Activated naive CD8-positive, alpha-beta T cell treated with anti-CD3 and anti-CD28 coated beads for 36 hours (primary cell): ENCODE measurements at places on chromosomes 4 and X. TPM values are rescaled to one million over a fixed set of nuclear protein-coding genes. Genes with fewer than 3 reads are reported as not detected.

- DNase-seq: no peak
- H3K4me1 ChIP-seq: no peaks in the 10 kb centered on the region
- H3K4me3 ChIP-seq: no peak overlapping the region
- H3K36me3 ChIP-seq: no peaks in the 10 kb centered on the region
Observed at GRCh38 chr4:138269175-138269574, 27.0 kb upstream of the SLC7A11 start.

GRCh38 chr4:23991444-23991843 lies 101.6 kb upstream of the PPARGC1A start:
- H3K27ac ChIP-seq: no peak overlapping the region
- H3K36me3 ChIP-seq: no peaks in the 10 kb centered on the region
- no peaks in the 10 kb centered on the region for H3K27me3 ChIP-seq

Gene CSN2
- total RNA-seq: not detected

Gene HSD17B11
- total RNA-seq: 18.7 TPM

DNA sequence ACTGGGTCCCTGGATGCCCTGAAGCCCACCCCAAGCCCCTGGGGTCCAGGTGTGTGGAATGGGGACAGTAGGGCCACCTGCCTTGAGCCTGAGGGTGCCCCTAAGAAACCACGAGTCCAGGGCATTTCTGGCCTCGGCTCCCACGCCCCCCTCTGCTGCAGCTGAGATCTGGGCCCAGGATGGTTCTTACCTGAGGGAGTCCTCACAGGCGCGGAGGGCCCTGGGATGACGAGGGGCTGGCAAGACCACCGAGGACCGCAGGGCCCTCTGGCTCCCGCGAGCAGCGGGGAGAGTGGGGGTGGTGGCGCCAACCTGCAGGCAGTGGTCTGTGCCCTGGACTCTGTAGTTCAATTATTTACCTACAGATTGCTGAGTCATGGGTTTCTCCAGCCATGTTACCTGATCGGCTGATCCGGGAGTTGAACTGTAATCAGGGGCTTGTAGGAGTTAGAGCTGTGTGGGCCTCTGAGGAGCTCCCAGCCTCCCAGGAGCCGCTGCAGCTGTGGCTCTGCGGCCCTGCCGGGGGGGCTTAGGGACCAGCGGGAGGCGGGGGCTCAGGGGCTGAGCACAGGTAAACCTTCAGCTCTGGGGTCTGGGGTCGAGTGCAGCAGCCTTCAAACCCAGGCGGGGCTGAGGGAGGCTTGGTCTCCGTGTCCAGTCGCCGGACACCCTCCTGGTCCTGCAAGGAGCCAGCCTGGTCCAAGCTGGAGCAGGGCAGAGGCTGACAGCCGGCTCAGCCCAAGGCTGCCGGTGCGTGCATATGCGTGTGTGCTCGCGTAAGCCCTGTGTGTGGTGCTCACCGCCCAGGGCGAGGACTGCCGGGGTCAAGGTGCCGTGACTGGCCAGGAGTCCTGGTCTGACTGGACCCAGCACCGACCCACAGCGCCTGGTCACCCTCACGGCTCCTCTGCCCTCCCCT lies at the start of gene SLC26A1:
SLC26A1 (minus strand) TSS at position 294 of the 919 bp plus-strand sequence. CDS start 1,701 bp downstream, outside the sequence.
- no peak within 1 kb of the TSS for H3K4me3 ChIP-seq
- peaks cover 11% of the 10 kb centered on the region for H3K27me3 ChIP-seq
- H3K4me1 ChIP-seq: peaks cover under 1% of the 10 kb centered on the region
- H3K36me3 ChIP-seq: no peaks in the 10 kb centered on the region
- no peak within 1 kb of the TSS for H3K27ac ChIP-seq
- no peak for DNase-seq
